Activated naive CD8-positive, alpha-beta T cell treated with anti-CD3 and anti-CD28 coated beads, Interleukin-2, amount 10 ng/mL, durations not matched to agents 7 days and 5 days (primary cell): ENCODE measurements at places on chromosomes 1 and 21.

DNA sequence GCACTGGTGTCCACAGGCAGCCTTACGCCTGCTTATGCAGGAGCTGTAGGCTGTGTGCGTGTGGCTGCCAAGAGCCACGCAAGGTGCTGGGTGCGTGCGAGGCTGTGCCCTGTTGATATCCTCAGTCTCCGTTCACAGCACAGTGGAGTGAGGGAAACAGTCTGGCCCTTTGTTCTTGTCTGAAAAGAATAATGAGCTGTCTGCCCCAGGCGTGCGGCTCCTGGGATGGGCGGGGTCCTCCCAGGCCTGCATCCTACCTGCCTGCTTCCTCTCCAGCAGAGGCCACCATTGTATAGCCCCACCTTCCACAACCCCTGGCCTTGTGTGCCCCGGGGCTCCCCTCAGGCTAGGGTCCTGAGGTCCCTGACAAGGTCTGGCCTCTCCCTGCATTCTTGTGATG lies 47.0 kb upstream of the KDM4A start:
- DNase-seq: no peak

DNA sequence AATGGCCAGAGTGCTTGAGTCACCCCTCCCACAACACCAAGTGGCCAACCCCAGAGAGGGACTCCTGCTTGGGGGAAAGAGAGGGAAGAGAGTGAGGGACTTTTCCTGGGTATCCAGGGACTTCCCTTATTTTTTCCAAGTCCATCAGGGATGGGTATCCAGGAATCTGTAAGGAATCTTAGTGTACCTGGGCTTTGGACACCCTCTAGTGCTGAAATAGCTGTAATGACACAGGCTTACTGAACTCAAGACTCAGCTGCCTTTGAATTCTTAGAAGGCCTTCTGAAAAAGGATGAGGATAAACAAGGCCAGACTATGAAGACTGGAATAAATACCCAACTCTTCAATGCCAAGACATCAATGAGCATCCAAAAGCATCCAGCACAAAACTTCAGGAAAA lies 12.0 kb downstream of the TSHB start:
- no peak for DNase-seq

DNA sequence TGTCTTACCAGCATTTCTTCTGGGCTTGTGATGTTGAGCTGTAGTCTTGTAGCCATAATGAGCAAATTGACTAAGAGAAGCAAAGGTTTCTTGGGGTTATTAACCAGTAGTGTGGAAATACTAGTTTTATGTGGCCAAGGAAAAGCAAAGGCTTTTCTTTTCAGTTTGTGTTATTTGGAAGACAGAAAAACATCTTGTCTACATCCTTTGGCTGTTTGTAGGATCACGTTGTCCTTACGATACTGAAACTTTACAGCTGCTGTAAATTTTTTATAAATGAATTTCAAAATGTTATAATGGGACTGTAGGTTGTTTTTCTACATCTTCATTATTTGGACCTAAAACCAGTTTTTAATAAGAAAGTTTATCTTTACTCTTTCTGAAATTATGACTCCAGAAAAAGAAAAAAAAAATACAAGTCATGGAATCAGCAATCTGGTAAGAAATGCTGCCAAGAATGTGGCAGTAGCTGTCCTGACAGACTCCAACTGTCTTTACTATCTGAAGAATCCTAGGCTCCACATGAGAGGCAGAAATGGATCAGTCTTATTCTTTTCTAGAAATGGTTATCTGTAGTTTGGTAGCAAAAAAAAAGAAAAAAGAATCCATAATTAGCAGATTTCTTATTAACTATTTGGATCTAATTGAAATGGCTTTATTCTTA lies 41.6 kb upstream of the QSOX1 start:
- DNase-seq: no peak

- DNase-seq: no peak
These were observed 60.5 kb downstream of the NUP210L start for GRCh38 chr1:154094411-154094810.

- DNase-seq: no peak
These were observed 3.2 kb upstream of the SLC27A3 start for GRCh38 chr1:153771841-153772593.

GRCh38 chr1:158506369-158506987 lies 34.5 kb downstream of the OR10R2 start:
- DNase-seq: peak; percentile 30

DNA sequence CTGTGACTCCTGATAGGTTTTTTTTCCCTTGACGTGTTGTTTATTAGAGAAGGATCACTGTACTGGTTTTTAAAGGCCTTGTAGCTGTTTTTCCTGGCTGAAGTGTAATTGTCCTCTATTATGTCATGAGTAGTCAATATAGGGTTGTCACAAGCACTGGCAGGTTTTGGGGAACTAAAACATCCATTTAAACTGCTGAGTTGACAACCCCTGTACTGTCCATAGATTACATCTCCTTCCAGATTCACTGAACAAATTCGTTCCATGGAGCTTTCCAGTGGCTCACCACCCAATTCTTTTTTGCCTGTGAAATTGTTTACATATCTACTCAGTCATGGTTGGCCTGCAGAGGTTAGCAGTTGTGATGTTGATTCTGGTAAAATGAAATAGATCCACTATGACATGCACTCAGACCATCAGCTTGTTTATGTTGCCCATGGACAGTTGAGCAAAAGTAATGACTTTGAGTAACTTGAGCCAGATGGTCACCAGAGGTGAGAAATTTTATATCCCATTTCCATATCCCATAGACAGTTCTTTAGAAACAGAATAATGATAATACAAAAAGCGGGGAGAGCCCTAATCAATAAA lies 59.9 kb upstream of the QSOX1 start:
- DNase-seq: no peak

GRCh38 chr1:12174924-12175810 lies 8.4 kb downstream of the TNFRSF1B start:
- DNase-seq: no peak

GRCh38 chr21:21057349-21058062 lies 59.3 kb downstream of the NCAM2 start:
- DNase-seq: no peak

GRCh38 chr1:89692601-89693521 lies 59.9 kb downstream of the LRRC8C start:
- DNase-seq: no peak

DNA sequence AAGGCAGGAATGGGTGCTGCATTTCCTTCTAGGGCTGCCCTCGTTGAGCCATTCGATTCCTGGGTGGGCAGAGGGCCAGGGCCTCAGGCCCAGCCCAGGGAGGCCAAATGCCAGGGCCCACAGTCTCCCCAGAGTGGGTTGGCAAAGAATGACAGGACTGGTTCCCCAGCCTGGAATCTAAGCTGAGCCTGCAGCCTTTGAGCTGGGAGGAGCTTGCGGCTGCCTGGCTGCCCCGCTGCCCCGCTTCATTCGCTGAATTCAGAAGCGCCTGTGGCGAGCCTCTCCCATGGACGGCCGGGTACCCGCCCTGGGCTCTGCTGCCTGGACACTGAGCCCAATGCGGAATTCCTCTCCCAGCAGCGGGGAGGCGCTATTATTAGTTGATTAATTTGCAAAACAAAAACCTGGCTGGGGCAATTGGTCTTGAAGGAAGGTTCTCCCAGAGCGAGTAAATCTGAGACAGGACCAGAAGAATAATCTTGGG lies 32.3 kb upstream of the TARDBP start:
- no peak for DNase-seq

GRCh38 chr1:207003210-207003609 lies 29.3 kb downstream of the C1orf116 start:
- DNase-seq: no peak

DNA sequence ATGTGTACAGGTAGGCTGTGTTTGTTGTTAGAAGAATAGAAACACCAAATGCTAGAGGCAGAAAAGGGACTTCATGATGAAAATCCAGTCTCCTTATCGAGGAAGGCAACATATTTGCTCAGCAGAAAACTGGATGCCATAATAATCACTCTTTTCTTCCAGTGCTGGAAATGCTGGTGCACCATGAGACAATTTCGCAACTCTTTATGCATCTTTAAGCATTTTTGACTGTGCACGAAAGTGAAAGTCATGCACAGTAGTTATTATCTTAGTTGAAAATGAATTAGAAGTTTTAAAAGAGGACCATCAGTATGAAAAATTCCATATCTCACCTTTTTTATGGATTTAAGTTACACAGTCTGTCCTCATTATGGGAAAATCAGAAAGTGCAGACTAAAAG lies 29.1 kb downstream of the SMYD2 start:
- no peak for DNase-seq

DNA sequence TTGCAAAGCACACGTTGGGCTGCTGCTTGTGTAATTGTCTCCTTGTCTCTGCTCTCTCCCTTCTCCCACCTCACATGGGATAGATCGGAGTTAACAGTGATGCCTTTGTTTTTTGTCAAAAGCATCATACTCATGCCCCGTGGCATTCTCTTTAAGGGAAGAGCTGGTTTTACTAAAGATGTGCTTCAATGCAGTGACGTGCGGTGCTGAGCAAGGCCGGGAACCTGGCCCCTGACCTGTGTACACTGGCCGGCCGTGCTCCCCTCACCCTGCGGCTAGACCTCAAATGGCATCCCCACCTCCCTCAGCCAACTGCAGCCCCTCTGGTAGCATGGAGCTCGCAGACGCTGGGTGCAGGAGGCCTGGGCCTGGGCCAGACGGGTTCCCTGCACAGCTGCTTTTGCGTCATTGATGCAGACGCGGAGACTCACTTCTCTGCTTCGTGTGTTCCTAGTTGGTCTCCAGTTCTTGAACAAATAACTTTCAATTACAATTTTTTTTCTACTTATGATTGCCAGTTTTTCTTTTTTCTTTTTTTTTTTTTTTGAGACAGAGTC lies 19.9 kb downstream of the AGPAT3 start:
- no peak for DNase-seq

DNA sequence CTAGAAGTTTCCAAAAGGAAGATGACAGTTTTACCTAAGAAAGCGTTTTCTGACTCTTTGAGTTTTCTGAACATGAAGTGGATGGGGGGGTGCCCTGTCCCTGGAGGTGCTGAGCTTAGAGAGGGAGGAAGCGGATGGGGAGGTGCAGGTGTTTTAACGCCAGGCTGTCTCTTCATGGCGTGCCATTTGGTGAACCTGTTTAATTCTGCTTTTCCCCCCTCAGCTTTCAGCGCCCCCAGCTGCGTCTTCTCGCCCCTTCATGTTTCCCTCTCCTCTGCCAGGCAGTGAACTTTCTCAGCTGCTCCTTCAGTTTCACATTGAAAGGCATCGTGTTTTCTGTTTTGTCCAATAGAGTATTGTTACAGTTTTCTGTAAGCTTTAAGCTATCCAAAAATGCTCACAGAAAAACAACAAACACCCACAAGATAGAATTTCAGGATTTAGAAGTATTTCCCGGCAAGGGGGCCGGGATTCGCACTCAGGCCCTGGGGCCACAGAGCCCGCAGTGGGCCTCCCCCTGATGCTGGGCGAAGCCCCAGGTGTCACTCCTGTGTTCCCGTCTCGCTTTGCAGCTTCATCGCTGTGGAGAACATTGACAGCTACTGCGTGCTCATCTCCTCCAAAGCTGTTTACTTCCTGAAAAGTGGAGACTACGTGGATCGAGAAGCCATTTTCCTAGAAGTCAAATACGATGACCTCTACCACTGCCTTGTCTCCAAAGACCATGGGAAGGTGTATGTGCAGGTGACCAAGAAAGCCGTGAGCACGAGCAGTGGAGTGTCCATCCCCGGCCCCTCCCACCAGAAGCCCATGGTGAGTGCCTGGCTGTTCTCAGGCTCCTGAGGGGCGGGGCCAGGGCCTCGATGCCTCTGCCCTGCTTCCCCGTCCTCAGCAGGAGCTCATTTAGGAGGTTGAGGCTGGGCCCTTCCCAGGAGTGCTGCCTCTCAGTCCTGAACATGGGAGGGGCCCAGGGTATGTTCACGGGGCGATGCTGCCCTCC lies 111.4 kb downstream of the DHRS3 start:
- DNase-seq: no peak

DNA sequence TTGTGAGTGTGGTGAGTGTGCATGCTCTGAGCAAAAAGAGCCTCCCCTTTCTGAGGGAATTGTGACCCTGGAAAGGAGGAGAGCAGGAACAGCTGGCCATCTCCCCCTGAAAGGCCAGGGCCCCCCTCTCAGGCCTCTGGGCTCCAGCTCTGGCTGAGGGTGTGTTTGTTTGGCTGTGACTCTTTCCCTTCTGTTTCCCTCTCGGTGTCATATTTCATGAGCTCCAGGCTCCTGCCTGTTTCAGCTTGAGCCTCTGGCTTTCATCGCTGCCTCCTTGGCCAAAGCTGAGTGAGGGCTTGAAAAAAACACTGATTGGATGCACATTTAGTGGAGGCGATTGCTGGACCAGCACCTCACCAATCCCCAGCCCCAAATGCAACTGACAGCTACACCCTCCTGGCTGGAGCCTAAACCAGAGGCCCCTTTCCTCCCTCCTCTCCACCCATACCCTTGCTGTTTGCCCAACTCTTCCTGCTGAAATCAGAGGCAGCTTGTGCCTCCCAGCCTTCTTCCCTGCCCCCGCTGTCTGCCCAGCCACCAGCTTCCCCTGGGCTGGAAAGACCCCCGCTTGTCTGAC lies 64.1 kb downstream of the DDR2 start:
- DNase-seq: no peak

DNA sequence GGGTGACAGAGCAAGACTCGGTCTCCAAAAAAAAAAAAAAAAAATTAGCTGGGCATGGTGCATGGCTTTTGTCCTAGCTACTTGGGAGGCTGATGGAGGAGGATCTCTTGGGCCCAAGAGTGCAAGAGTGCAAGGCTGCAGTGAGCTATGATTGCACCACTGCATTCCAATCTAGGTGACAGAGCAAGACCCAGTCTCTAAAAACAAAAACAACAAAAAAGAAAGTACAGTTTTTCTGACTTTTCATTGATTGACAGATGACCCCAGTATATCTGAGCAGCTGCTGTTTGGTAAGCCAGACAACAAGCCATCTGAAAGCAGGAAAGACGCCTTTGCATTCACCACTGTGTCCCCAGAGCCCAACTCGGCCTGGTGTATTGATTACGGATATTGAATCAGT lies 10.9 kb upstream of the DPT start:
- no peak for DNase-seq

DNA sequence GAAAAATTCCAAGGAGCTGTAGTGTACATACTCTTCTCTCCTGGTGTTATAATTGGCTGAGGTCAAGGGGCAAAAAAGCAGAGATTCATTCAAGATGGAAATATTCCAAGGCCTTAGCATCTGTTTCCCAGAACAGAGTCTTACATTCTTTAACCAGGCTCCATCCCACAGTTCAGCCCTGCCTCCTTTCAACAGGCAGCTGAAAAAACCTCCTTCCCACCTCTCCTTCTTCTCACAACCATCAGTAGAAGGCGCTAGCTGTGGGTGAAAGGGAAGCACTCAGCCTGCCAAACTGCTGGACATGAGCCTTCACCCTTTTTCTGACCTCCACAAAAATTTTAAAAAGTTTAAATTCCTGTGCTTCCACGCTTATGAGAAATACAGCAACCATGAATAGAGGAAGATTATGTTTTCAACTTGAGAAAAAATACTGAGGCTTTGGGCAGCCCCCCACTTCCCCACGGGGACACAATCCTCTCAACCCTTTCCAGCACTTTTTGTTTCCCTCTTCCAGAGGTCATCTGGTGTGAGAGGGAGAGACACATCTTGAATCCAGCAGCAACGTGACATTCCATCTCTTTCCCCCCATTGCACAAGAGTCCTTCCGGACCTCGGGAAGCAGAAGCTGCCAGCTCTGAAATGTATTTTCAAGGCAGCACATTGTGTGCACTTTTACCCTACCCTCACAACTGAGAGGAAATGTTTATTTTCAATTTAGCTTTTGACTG lies 43.2 kb upstream of the FMO2 start:
- DNase-seq: no peak
